Right kidney (tissue), 9 donors: ENCODE measurements at places on chromosomes 16 and 17.

GRCh38 chr17:76643553-76644148, at the start of gene ST6GALNAC1:
Gene ST6GALNAC1, minus strand, starts transcription at chr17:76643757. Its CDS starts 119 bp downstream, at chr17:76643638.
- DNase-seq: no peak

DNA sequence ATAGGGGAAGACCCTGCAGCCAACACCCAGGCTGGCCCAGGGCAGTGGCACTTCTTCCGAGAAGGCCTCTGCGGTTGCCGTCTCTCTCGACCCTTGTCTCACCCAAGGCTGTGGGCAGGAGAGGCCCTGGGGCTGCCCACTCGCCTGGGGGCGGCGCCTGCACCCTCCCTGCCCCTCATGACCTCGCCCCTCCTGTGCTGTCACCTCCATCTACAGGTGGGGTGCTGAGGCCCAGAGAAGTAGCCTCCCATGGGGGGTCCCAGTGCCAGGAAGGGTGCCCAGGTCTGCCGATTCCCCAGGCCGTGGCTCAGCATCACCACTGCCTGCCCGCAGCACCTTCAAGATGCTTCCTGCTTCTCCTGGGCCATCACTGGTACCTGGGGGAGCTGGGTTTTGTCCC, 992 bp downstream of the NLRC3 start:
- no peak for DNase-seq

GRCh38 chr17:37770631-37771518, 26.0 kb upstream of the HNF1B start:
- no peak for DNase-seq

- no peak for DNase-seq
These were observed 5.0 kb downstream of the HAS3 start for GRCh38 chr16:69110406-69110805.

DNA sequence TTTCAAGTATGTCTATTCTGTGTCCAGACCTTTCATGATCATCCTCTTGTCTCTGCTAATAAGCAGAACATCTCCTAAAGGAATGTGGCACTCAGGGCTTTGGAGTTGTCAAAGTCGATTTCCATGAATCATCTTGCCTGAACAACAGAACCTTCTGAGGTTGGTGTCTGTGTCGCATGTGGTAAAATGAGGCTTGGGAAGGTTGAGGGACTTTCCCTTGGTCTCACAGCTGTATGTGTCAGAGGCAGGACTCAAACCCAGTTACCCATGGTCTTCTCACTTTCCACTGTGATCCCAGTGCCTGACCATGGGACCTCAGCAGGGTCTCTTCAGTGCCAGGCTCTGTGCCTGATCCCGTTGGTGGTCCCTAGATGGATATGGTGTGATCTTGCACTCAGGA, 4.2 kb upstream of the GPRC5B start:
- DNase-seq: no peak

- no peak for DNase-seq
These were observed 8.2 kb upstream of the MPRIP start for GRCh38 chr17:17034026-17034425.

- DNase-seq: no peak
These were observed 172.2 kb downstream of the ANKFN1 start for GRCh38 chr17:56325313-56326000.

DNA sequence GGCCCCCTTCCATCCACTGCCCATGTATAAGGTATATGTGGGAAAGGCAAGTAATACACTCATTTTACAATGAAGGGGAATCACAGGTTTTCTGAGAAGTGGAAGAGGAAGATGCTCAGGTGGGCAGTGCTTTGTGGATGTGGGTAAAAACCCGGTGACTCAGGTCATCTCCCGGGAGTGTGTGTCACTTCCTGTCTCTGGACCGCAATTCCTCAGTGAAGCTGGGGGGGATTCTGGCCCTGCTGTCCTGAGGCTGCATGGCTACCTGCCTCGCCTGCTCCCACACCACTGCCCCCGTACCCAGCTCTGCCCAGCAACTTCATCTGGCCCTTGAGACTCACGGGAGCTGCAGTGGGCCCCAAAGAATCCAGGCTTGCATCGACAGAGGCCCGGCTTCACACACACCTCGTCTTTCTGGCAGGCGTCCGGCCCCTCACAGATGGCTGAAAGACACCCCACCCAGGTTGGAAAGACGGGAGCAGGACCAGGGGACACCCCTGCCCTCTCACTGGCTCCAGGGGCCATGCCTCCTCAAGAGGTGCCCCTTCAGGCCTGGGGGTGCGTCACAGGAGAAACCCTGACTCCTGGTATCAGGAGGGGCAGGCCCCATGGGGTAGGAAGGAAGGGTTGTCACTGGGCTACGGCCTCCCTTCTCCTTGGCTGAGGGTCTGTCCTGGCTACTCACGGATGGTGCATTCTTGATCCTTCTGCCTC, 882 bp downstream of the SCARF1 start:
- DNase-seq: no peak

- DNase-seq: no peak
These were observed 11.9 kb downstream of the ZNF629 start for GRCh38 chr16:30775131-30775391.

DNA sequence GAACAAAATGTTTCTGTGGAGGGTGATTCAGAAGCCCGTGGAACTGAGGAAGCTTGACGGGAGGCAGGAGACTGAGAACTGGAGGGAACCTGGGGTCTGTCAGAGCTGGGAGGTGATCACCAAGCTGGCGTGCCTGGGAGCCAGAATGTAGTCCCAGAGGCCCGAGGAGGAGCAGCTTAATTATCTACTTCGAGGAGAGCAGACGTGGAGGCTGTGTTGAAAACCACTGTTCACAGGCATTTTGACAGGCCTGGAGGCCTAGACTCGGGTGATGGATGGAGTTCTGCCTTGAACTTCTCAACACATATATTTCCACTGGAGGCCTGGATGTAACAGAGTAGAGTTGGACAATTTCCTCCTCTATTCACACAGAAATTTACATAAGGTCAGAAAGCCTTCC, 177.7 kb upstream of the SALL1 start:
- no peak for DNase-seq

GRCh38 chr17:5499476-5500231, 13.3 kb downstream of the MIS12 start:
- peak; percentile 71 for DNase-seq

GRCh38 chr17:17784657-17785267, 52.0 kb downstream of the SREBF1 start:
- no peak for DNase-seq

DNA sequence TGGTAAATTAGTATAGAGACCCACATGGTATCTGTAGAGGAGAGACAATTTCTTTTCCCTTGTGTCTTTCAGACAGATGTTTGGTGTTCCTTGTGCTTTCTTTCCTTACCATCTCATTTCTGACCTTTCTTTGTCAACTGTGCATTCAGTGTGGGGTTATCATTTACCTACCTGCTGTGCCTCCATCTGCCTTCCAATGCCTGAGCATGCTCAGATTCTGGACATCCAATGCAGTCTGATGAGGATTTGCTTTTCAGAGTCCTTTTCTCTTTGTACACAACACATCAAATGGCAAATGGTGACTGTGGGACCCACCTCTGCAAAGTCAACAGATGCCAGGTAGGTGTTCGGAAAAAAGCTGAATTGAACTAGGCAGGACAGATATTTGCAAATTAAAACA, 364.8 kb downstream of the CA10 start:
- DNase-seq: no peak

- DNase-seq: no peak
These were observed 37.4 kb downstream of the TOM1L2 start for GRCh38 chr17:17934806-17935205.

DNA sequence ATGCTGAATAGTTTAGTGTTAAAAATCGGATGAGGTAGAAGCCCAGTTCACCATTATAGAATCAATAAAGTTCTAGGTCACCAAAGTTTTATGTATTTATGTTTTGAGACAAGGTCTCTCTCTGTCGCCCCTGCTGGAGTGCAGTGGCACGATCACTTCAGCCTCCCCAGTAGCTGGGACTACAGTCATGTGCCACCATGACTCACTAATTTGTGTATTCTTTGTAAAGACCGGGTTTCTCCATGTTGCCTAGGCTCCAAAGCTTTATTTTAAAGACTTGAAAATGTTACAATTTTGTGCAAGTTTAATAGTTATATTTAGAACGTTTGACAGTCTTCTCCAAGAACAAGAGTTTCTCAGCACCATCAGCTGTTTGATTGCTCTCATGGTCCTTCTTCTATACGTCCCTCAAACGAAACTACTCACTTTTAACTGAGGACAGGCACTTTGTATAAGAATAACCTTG, 32.1 kb downstream of the NDE1 start:
- no peak for DNase-seq

DNA sequence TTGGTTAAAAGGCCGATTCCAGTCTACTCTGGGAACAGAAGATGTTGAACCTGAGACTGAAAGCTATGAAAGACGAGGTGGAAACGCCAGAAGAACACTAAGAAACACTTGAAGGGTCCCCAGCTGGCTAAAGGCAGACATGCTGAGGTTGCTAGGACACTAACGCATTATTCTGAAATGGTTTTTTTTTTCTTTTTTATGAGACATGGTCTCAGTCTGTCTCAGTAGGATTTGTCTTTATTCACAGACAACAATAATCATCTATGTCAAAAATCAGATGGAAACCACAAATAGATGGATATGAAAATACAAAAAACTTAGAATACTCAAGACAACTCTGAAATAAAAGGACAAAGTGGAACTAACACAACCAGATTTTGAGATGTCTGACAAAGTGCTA, 35.0 kb upstream of the RASD1 start:
- DNase-seq: no peak

- no peak for DNase-seq
These were observed 314.1 kb upstream of the TNRC6C start for GRCh38 chr17:77644181-77645071.

GRCh38 chr16:70759666-70760065, 41.3 kb downstream of the VAC14 start:
- no peak for DNase-seq

GRCh38 chr17:81428516-81428915, 33.3 kb downstream of the BAHCC1 start:
- DNase-seq: no peak

DNA sequence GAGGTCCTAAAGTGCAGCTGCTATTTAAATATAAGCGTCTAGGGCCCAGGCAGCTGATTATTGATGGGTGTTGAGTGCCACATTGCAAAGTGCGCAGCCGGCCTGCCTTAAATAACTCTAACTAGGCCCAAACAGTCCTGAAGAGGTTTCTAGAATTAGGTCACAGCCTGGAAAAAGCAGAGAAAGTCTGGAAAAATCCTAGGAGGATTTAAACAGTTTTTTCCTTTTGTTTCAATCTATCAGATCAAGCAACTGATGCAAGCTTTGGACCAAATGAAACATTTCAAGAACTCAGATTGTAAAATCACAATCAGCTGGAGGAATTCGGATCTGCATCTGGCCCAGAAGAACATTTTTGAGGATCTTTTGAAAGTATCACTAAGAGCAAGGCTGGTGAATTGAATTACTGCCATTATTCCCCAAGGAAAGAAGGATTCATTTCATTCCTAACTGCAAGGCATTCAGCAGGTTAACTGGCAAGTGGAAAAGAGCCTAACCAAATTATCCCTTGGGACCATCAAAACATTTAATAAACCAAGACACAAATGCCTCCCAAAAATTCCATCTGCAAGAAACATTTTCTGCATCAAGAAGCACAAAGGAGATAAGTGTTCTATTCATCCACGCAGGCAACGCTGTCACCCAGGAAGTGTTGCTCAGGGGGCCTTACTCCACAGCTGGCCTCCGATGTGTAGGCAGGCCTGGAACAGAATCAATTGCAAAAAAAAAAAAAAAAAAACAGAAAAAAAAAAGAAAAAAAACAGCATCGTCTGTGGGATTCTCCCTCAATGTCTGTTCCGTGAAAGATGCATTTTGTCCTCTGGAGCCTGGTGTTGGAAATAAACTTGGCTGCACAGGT, 46.1 kb downstream of the IRX3 start:
- DNase-seq: no peak

GRCh38 chr17:78111016-78111726, 17.4 kb downstream of the TMC6 start:
- DNase-seq: no peak

DNA sequence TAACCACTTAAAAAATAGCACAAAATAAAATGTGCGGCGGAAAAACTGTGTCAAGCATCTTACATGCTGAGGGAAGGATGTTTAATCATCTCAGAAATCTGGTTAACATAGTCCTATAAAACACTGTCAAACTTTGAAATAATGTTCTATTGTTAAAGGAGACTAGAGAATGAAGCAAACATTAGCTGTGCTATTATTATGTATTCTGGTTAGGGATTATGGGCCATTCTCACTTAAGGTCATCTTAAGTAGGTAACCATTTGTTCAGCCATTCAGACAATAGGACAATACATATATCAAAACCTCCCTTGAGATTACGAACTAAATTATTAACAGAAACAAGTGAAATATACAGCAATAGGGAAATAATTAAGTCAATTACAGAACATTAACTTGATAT, 24.7 kb downstream of the GRB2 start:
- DNase-seq: no peak

GRCh38 chr17:72887917-72888316, 204.6 kb downstream of the SLC39A11 start:
- DNase-seq: no peak

GRCh38 chr17:17358060-17358751, 55.0 kb downstream of the NT5M start:
- DNase-seq: no peak
